Epithelial cell of esophagus (primary cell): ENCODE measurements at places on chromosomes 11 and 22.

GRCh38 chr11:115741376-115742107, 237.3 kb upstream of the CADM1 start:
- DNase-seq: no peak

DNA sequence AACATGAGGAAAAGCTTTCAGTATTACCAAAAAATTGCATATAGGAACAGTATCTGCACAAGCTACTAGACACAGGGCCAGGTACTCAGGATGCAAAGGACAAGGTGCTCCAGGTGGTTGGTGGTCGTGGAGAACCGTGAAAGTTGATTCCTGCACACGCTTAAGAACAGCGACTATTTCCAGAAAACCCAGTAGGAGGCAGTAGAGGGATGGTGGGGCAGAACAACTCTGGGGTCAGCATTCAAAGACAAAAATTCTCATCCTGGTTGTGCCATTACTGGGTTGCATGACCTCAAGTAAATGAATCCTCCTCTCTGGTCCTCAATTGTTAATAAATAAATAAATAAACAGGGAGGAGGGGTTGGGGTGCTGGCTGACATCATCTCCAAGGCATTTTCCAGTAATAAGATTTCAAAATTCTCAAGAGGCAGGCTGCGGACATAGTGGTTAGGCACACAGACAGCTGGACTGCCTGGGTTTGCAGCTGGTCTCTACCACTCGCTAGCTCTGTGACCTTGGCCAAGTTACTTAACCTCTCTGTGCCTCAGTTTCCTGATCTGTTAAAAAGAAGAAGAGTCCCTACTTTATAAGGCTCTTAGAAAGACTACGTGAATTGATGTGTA, 89.6 kb downstream of the ISX start:
- DNase-seq: no peak

DNA sequence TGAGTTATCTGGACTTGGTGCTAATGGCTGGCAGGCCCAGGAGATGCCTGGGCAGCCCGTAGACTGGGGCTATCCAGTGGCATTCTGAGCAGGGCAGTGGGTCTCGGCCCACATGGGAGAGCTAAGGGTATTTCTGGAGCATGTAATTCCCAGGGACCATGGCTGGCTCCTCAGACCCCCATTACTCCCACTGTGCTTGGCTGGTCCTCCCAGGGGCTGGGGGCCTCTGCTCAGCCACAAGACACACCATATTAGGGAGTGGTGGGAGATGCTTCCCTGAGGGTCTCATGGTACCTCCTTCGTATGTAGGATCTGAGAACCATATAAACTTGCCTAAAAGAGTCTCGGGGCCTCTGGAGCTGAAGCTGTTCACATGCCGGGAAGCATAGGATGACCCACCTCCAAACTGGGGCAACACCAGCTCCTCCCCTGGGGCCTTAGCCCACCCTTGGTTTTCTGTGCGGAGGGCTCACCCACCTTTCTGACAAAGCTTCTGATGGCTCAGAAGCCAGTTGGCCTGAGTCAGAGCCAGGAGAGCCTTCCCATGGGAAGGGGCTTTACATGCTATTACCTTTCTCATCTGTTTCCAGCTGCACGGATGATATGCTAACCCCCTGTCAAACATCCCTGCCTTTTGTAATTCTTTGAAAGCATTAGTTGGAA, 9.5 kb upstream of the FTH1 start:
- no peak for DNase-seq

DNA sequence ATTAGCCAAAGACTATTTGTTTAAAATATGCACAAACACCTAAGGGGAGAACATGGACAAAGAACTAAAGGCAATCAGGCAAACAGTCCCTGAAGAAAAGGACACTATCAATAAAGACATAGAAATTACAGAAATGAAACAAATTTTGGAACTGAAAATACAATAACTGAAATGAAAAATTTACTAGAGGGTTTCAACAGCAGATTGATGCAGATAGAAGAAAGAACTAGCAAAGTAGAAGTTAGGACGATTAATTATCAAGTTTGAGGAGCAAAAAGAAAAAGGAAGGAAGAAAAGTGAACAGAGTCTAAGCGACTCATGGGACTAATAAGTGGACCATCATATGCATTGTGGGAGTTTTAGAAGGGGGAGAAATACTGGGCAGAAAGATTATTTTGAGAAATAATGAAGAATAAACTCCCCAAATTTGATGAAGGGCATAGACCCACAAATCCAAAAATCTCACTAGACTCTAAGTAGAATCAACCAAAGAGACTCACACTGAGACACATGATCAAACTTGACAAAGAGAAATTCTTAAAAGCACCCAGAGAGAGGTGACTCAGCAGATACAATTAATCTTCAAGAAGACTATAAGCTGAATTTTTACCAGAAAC, 62.9 kb downstream of the JAM3 start:
- no peak for DNase-seq

DNA sequence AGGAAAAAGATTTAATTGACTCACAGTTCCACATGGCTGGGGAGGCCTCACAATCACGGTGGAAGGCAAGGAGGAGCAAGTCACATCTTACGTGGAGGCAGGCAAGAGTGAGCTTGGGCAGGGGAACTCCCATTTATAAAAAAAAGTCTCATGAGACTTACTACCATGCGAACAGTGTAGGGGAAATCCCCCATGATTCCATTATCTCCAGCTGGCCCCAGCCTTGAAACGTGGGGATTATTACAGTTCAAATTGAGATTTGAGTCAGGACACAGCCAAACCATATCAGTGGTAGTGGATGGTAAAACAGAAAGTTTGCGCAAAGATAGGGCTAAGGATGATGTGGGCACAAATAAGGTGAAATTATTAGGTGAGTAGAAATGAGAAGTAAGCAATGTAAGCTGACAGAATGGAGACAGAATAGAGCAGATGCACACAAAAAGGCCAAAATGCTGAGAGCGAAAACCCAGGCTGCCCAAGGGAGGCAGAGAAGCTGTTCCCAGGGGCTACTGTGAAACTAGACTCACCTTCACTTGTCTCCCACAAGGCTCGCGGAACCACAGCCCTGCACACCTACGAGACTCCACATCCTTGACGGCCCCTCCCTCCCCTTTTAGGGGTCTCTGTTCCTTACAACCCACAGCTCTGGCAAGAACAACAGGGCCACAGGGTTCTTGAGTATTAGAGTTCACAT, 377.6 kb downstream of the CADM1 start:
- DNase-seq: no peak

- peak; percentile 17 for DNase-seq
These were observed 10.3 kb downstream of the NEAT1 start for GRCh38 chr11:65432686-65433582.

DNA sequence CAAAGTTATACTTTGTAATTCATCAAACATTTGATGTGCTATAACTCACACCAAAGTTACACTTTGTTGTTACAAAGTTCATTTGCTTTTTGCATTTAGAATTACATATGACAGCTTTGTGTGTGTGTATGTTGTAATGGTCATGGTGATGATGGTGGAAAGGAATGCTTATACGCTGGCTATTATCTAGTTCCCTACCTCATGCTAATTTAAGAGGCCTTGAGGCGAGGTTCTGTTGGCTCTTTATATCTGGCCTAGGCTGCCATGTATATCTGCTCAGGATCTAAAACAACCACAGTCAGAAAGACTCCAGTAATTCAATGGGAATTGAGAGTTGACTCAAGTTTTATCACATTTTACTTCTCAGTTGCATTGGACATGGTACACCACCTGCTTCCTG, 123.4 kb downstream of the SLC17A6 start:
- DNase-seq: peak; percentile 57
